Epithelial cell of proximal tubule (primary cell): ENCODE measurements at places on chromosomes 2 and 18.
A peak's percentile ranks its signal among the peaks of the same experiment; 100 is the strongest.

- DNase-seq: no peak
Observed at GRCh38 chr2:3025984-3026383, 351.6 kb downstream of the EIPR1 start.

GRCh38 chr2:43810452-43810851, 28.2 kb downstream of the ABCG5 start:
- no peak for DNase-seq

DNA sequence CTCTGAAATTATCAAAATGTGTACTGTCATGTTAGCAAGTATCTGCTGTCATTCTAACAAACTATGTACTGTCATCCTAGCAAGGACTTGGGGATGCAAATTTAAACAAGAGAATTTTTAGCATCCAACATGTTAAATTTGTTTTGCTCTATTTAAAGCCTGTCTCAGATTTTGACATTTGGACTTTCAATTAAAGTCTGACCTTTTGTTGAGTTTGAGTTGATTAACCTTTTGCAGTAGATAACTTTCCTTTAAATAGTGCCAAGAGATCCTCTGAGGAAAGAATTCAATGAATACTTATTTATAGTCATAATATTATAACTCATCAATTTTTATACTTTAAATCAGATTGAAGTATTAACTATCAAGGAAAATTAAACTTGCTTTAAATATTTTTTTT, 80.2 kb downstream of the TDRD15 start:
- DNase-seq: no peak

GRCh38 chr2:24546669-24547068, 55.6 kb downstream of the NCOA1 start:
- no peak for DNase-seq

DNA sequence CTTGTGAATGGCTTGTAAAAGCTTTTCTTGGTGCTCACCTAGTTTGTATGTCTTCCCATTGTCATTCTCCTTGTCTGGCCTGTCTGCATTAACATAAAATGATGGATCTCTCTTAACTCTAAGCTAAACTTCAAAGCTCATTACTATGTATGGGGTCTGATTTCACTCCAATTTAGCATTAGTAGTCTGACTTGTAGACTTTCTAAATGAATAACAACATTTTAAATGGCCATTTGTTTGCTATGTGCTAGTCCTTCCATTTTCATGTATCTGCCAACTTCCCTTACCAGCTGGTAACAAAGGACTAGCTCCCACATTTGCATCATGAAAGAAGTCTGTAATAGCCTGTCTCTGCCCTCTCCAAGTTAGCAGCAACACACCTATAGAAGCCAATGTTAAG, 324.2 kb upstream of the RGPD4 start:
- DNase-seq: no peak

- DNase-seq: no peak
Observed at GRCh38 chr2:131125195-131125757, 20.1 kb downstream of the PLEKHB2 start.

- no peak for DNase-seq
Observed at GRCh38 chr2:195648787-195649186, 8.2 kb upstream of the SLC39A10 start.

DNA sequence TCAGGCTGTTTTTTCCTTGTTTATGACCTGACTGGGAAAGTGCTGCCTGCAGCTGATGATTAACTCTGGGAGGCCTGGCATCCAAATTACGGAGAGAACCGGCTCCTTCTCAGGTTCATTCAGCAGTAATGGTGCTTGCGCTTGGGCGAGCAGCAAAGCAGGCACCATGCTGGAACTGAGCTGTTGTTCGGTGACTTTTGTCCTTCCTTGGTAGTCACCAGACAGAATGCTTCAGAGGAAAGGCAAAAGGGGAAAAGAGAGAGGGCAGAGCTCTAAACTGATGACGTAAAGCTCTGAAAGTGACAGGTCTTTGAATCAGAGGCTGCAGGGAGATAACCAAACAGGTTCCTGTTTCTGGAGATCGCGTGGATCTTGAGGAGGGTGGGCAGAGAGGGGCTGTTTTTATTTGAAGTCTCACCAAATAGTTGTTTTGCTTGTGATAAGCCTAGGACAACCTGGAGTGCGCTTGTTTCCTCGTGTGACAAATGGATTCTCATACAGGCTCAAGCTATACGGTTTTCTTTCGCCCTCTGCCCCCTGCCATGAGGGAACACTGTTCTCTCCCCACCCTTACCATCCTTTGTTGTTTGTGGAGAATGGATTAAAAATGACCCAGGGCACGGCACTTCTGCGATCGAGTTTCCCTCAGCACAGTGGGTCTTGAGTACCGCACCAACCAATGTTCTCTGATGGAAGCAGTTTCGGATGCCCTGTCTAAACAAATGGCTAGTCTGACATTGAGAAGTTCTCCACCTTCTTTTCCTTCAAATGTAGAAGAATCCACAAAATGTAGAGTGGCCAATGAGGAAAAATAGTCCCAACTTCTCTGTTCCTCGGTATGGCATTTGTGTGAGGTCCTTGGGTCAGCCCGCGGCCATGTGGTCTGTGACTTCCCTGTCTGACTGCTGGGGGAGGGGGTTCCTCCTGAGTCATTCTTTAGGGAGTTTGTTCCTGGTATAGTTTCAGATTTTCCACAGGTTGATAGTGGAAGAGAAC, 1.3 kb downstream of the RASGRP3 start:
- peak; percentile 37 for DNase-seq

- DNase-seq: no peak
Observed at GRCh38 chr2:38149531-38149930, 73.6 kb upstream of the CYP1B1 start.

DNA sequence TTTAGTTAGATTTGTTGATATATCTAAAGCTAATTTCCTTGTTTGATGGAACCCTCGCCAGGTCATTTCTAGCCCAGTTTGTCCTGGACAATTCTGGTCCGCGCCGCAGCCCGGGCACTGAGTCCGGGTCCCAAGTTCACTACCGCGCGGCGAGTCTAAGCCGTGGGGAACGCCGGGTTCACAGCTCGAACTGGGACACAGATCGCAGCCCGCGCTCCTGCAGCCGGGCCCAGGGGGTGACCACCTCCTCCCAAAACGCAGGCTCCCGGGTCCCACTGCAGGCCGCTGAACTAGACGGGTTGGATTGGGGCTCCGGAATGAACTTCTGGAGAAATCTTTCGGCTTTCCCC, 681 bp downstream of the ACADL start:
- no peak for DNase-seq

DNA sequence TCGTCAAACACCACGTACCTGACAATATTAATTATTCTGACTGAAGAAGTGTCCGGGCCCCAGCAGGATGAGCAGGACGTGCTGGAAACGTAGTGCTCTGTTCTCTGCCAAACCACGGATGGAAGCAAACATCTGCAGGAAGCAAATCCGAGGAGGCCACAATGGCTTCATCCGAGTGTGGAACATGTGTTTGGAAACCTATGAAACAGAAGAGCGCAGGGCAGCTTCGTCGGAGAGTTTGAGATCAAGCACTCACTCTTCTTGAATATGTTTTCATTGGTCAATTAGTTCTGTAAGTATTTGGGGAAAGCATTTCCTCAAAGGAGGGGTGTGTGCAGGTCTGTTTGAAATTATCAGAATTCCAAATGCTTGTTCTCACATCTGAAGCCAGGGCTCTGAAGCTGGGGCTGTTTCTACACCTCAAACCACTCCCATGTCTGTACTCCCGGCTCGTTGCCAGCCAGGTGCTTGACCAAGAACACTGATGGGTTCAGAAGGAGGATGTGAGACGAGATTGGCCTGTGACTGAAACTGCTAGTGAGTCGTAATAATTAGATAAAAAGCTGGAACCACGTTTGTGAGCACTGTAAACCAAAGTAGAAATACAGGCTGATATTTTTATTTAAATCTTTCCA, 356.6 kb upstream of the SALL3 start:
- DNase-seq: no peak

DNA sequence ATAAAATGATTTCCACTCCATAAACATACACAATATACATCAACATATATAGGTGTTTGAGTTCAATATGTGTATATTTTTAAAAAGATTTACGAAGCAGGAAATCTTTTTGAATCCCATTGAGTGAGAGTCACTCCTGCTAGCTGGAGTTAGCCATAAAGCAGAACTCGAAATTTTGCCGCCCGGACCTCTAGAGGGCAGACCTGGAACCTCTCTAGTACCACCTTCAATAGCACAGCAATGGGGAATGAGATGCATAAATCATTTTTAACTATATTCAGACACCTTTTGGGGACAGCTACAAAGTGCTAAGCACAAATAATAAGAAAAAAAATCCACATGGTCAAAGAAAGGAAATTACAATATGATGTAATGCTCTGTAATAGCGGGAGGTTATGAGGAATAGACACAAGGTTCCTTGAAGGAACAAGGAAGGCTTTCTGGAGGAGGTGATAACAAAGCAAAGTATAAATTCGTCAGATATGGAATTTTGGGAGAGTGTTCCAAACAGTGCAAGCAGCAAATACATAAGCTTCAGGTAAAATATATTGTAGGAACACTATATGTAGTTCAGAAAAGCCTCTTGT, 533.4 kb downstream of the ERBB4 start:
- no peak for DNase-seq

GRCh38 chr2:98301469-98301868, 44.8 kb upstream of the CNGA3 start:
- DNase-seq: no peak

DNA sequence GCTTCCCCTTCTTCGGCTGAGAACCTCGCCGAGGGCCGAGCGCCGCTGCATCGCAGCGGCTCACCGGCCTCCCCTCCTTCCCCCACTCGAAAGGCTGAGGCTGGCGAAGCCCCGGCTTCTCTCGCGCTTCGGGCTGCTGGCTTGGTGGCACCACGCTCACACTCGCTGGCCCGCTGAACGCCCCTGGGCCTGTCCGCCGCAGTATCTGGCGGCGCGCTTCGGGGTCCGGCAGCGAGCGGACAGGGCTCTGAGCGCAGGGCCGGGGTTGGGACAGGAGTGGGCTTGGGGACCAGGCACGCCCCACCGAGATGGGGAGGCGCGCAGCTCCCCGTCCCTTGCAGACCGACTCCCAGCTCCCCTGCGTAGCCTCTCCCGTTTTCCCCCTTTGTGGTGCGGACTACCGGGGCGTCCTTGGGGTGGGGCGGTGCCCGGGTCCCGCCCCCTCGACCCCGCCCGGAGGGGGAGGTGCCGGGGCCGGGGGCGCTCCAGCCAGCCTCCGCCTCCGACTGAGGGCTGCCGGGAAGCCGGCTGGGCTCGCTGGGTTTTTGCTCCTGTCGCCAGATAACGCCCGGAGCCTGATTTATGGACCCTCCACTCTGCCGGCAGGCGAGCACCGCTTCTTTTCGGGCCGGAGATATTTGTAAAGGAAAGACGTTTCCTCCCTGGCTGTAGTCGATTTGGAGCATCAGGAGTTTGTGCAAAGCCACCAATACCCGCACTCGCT, 3.8 kb downstream of the GBX2 start:
- DNase-seq: no peak

DNA sequence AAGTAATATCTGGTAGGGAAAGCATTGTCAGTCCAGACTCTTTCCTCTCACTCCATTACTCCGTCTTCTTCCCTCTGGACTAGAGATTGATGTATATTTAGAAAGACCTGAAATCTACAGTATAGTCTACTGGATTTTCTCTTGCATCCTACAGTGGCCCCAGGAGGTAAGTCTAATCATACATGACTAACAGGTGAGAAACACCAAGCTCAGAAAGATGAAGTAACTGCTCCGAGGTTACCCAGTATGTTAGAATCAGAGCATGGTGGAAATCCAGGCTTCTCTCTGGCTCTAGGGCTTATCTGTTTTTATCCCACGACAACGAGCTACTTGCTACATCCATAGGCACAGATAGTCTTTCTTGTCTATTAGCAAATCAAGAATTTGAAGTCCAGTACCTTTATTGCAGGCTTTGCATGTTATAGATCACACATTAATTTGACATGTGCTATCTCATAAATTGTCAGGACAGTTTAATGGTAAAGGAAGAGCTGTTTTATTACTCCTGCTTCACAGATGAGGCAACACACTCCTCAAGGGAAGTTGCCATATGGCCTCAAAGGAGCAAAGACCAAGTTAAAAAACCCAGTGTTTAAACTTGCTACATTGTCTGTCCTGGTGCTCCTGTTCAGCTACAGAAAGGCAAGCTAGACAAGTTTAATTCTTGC, 484.3 kb downstream of the THSD7B start:
- no peak for DNase-seq

DNA sequence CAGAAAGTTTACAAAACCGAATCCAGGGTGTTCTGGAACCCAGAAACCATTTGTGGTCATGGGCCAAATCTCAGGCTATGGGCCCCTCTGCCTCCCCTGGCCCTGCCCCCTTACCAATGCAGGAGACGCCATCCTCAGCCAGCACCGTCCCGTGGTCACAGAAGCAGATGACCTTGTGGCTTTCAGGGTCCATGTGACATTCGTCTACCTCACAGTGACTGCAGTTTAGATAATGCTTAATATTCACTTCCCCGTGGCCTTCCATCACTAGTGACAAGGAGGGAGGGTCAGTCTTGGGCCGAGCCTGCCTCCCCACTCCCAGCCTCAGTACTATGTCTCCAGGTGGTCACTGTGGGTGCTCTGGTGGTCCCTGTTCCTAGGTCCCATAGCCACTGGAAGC, 111.6 kb downstream of the CLIP4 start:
- no peak for DNase-seq

DNA sequence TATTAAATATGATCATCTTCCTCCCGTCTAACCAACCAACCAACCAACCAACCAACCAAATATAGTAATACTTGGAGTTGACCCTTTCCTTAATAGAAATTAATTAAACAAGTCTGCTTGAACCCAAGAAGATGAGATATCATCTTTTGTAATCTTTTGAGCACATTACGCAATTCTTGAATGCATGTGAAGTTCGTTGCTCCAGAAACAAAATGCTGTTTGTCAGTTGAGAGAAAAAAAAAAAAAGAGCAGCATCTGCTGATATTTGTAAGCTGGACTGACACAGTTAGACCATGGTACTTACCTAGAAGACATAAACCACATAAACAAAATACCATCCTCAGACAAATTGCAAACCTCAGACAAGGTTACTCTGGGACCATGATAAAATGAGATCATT, 9.2 kb upstream of the SERPINB2 start:
- DNase-seq: no peak

DNA sequence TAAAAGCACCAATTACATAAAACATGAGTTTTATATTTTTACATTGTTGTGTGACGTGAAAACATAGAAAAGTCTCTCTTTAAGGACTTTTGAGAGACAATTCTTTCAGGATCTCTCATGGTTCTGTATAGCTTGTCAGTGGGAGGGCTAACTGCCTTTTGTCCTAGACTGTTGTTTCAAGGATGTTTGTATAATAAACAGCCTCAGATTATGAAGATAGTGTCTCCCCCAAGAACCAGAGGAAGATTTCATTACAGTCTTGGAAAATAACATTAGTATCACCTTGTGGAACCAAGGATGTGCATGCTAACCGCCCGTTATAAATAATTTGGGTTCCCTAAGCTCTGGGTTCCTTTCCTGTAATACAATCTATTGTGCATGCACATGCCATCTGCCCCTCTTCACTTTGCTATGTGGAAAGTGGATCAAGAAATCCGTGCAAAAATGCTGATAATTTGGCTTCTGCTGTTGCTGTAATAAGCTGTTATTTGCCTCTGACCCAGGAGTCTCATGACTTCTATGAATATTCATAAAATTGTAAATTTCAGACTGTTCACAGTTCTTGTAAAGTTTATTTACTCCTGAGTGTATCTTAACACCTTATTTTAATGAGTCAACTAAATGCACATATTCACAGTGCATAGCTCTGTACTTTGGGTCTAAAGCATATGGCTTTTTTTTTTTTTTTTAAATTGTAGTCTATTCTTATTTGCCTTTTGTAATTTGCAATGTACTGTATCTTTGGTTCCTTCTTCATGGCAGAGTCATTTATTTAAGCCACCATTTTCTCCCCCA, 265.5 kb downstream of the PTH2R start:
- DNase-seq: no peak

GRCh38 chr18:29161429-29161828, 984.5 kb upstream of the CDH2 start:
- DNase-seq: no peak

GRCh38 chr2:139296672-139297209, 516.6 kb upstream of the NXPH2 start:
- peak; percentile 50 for DNase-seq
